Astrocyte of the spinal cord (primary cell): ENCODE measurements at places on chromosomes 1 and 21.

DNA sequence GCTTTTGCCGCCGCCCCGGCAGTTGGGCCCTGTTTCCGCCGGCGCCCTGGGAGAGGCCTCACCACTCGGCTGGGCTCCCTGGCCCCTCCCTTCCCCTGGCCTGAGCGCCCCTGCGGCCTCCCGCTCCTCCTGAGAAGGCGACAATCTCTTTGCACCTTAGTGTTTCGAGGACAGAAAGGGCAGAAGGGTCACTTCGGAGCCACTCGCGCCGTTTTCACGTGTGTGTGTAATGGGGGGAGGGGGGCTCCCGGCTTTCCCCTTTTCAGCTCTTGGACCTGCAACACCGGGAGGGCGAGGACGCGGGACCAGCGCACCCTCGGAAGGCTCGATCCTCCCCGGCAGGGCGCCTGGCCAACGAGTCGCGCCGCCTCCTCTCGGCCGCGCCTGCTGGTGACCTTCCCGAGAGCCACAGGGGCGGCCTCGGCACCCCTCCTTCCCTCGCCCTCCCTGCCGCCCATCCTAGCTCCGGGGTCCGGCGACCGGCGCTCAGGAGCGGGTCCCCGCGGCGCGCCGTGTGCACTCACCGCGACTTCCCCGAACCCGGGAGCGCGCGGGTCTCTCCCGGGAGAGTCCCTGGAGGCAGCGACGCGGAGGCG, 432 bp upstream of the SIM2 start:
- DNase-seq = no peak

- DNase-seq = no peak
Observed at GRCh38 chr1:53656747-53657530, 82.0 kb downstream of the GLIS1 start.

DNA sequence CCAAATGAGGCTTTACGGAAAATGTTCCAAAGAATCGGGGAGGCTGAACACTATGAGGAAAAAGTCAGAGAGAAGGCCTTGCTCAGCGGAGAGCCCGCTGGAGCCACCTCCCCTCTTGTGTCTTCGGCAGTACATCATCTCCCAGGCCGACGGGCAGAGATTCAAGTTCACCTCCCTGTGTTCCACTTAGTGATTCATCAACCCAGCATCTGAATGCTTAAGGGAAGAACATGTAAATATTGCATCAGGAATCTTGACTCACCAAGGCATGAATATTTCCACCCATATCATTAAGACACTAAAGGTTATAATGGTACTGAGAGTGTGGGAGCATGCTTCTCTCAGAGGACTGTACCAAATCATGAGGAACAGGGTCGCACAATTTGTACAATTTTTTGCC, 172.5 kb downstream of the ST6GALNAC5 start:
- DNase-seq = peak; percentile 97

DNA sequence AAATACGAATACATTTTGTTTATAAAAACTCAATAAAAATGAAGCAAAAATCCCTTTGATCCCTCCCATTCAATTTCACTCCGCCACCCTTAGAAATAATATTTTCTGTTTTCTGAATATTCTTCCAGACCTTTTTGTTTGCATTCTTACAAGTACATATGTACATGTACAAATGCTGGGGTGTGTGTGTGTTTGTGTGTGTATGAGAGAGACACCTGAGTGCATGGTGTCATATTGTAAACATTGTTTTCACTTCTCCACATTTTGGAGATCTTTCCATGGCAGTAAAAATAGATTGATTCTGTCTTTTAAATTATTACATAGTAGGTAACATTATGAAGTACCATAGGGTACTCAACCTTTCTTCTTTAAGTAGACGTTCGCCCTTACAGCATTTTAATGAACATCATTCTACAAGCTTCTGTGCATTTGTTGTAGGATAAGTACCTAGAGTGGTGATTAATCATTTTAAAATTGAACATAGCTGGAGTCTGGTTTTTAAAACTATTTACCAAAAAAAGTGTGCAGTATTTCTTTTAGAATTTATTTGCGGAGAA, 1.3 kb upstream of the MPC2 start:
- no peak for DNase-seq

- DNase-seq = no peak
Observed at GRCh38 chr1:206662396-206663092, 22.2 kb upstream of the MAPKAPK2 start.

DNA sequence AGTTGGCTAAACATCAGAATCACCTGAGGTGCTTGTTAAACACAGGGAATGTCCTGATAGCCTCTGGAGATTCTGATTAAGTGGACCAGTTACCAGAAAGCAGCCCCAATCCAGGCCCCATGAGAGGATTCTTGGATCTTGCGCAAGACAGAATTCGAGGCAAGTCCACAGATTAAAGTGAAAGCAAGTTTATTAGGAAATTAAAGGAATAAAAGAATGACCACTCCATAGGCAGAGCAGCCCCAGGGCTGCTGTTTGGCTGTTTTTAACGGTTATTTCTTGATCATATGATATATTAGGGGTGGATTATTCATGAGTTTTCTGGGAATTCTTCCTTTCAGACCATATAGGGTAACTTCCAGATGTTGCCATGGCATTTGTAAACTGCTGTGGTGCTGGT, 176.2 kb downstream of the ROR1 start:
- DNase-seq = no peak

GRCh38 chr1:9442278-9442846, 96.9 kb upstream of the SLC25A33 start:
- peak; percentile 33 for DNase-seq

DNA sequence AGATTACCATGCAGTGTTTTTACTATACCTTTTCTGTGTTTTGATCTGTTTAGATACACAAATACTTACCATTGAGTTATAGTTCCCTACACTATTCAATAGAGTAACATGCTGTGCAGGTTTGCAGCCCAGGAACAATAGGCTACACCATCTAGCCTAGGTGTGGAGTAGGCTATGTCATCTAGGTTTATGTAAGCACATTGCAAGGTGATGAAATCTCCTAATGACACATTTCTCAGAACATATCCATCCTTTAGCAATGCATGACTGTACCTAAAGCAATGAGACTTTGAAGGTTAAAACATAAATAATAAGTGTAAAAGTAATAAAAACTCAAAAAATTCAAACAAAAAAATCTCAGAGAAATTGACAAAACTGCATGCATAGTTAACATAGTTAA, 358.6 kb downstream of the USH2A start:
- DNase-seq = no peak
